ENCODE measurements at places on chromosomes 2 and 18.
A peak's percentile ranks its signal among the peaks of the same experiment; 100 is the strongest.

DNA sequence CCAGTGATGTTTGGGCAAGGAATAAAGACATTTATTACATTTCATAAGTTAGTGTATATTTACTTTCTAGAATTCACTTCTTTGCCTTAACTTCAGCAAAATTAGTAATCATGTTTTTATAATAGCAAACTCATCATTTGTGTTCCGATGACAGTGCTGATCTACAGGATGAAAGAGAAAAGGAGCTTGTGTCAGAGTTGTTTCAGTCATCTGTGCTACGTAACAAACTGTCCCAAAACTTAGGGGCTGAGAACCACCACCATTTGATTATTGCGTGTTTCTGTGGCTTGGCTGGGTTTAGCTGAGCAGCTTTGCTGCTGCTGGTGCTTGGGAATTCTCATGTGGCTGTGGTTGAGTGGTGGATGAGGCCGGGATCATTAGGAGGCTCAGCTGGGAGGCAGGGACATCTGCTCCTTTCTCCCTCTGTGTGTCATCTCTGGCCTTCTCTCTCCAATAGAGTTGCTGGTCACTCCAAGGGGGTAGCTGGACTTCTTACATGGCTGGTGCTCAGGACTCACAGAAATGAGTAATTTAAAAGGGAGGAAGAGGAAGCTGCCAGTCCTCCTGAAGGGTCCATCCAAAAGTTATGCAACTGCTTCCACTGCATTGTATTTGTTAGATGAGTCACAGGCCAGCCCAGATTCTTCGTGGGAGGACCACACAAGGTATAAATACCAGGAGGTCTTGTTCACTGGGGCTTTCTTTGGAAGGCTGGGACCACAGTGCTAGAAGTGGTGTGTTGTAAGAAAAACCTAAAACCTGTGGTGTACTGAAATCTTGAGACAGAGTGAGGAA is 43.4 kb upstream of the HAAO start:
- DNase-seq: peak; percentile 93

DNA sequence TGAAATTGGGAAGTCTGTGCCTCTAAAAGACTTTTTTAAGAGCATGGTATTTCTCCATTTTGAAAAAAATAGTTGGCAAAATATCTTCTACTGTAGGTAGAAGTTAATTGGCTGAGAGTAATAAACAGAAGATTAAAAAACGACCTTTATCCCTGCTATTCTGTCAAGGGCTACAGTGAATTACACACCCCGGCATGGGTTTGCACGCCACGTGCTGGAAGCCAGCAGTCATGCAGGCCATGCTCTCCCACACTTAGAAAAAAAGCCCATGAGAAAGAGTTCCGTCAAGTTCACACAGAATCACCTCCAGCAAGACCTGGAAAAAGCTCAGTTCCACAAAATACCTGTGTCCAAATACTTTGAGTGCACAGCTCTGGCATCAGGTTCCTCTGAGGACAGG is 26.8 kb downstream of the FAM110C start:
- DNase-seq: no peak

- DNase-seq: no peak
Observed at GRCh38 chr18:22398464-22398863, 19.3 kb downstream of the CTAGE1 start.

DNA sequence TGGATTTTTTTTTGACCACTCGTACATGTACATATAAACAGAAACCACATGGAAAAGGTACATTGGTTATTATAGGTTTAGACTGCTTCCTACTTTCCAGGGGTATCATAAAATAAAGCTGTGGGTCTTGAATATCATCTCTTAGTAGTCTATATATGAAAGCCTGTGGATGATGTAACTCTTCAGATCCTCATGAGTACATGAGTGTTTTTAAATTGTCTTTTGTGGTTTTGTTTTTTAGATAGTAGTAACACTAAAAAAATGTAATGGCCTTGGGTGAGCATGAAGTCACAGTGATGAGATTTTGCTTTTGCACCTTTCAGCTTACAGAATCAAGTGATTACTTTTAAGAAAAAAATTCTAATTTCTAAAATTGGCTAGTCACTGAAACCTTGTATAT is 80.2 kb downstream of the RAB3GAP1 start:
- DNase-seq: no peak

DNA sequence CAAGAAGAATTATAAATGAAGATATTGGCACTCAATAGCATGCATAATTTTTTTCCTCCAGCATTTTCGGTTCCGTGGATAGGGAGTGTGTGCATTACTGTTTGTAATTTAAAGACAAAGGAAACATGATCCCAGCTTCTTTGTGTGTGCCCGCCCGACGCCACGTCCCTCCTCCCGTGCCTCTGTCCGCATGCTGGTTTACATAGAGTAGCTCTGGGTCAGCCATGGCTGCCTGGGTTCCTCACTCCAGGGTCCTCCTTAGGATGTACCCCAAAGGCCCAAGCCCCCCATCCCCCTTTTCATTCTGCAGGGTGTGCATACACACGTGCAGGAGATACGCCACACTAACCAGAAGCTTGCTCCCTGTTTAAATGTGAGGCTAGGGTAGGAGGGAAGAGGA is 214.7 kb downstream of the KLHL29 start:
- no peak for DNase-seq

DNA sequence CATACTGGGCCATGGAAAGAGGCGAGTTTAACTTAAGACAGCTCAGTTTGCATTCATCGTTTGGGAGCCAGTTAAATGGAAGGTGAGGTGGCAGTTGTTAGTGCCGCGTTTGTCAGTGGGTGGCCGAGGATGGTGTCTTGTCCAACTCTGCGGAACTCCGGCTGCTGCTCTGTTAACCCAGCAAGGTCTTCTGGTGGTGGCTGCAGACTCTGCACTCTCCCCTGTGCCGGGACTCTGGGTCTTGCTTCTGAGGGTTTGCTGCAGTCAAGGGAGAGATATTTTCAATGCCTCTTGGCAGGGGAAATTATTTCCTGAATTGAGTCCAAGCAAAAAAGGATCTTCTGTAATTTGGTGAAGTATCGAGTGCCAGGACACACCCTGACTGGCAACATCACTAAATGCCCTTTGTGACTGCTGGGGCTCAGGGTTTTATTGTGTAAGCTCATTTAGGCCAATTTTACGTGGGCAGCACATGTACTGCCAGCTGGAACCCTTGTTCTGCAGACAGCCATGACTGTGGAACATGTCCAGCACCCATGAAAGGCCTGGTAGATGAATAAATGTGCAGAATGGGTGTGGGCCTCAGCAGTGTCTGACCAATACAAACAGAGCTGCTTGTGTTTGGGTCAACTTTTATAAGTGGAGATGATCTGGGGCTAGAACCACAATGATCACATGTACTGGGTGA is 58.1 kb downstream of the IL1R2 start:
- no peak for DNase-seq

- DNase-seq: peak; percentile 44
Observed at GRCh38 chr2:75640621-75641121, 5.9 kb upstream of the MRPL19 start.

DNA sequence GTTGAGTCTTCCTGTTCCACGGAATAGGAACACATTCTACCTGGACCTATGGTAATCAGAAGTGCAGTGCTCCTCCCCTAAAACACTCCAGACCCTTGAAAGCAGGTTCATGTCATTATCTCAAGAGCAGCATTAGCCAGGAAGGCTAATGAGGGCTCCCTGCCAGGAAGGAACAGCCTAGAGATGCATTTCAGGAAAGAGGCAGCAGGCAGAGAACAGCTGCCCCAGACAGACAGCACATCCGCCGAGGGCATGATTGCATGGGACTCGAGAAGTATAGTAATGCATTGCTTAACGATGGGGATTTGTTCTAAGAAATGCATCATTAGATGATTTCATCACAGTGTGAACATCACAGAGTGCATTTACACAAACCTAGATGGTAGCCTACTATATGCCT is 171.5 kb downstream of the ALK start:
- DNase-seq: no peak

DNA sequence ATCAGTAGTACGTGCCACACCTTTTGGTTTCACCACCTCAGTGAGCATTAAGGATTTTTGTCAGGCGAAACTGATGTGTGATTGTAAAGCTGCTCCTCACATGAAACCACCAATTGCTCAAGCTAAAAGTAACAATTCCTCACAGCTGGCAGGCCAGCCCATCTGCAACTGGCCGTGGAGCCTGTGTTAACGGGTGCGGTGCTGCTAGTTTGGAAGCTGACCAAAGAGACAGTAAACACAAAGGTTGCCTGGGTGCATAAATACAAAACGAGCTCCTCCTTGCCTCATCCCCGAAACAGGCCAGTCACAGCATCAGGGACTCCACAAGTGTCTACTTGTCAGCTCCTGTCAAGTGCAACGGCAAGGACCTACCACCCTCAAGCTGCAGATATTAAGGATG is 32.0 kb downstream of the LGALSL start:
- no peak for DNase-seq

- DNase-seq: no peak
Observed at GRCh38 chr2:169495310-169495928, 14.1 kb upstream of the KLHL41 start.

GRCh38 chr2:43022896-43023295 is 203.5 kb downstream of the ZFP36L2 start:
- DNase-seq: no peak

DNA sequence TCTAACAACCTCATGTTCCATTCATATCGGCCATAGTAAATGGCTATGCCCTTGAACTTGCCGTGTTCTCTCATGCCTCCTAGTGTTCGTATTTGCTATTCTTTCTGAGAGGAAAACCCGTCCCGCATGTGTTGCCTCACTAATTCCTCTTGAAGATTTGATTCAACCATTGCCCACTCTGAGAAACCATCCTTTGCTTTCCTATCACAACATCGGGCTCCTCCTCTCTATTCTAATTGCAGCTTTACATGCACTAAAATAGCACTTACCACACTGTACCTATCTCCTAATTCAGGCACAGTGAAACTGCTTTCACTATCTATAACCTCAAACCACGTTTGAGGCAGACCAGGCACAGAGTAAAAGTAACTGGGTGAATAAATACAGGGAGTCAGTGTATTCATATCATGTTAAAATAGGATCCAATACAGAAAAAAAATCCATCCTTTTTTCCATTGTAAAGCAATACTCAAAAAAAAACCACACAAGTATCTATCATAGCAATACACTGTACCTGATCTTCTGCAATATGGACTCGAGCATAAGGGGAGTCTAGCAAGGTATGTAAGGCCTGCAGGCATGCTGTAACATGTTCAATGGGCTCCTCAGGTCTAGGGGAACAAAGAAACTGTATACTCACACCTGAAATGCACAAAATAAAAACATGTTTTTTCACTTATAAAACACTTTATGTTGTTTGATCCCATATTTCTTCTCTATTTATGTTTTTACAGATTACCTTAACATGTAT is 39.0 kb upstream of the STRN start:
- DNase-seq: no peak

GRCh38 chr2:63755216-63755615 is 86.5 kb upstream of the UGP2 start:
- DNase-seq: no peak

GRCh38 chr2:6653281-6653750 is 212.4 kb downstream of the CMPK2 start:
- no peak for DNase-seq

DNA sequence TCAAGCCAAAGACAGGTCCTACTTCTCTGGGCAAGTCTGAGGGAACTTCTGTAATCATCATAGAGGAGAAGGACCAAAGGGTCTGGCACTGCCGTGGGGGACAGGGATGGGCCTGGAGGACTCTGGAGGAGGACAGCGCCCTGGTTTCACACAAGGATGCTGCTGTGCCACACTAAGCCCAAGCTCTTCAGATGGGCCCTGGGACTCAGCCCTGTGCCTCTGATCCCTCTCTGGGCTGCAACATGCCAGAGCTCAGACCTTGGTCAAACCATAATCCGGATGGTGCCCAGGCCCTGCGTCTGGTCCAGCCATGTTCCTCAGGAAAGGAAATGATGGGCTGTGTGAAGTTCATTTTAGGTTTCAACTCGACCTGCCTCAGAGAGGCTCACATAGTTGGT is 222.0 kb upstream of the COPS8 start:
- DNase-seq: no peak

DNA sequence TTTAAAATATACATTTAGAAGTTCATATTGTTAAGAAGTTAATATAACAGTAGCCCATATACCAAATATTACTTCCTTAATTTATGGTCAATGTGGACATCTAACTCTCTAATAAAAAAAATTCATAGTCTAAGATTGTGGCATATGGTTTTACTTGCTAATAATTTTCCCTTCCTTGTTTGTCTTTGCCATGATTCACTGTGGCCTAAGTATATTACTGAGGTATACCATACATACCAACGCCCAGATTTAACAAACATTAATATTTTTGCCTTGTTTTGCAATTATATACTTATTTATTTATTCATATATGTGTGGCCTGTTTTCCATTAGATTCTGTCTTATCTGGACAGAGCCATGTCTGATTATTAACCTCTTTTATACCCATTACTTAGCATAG is 54.6 kb upstream of the CCDC150 start:
- DNase-seq: no peak

- no peak for DNase-seq
Observed at GRCh38 chr2:222055328-222055727, 243.5 kb downstream of the PAX3 start.

DNA sequence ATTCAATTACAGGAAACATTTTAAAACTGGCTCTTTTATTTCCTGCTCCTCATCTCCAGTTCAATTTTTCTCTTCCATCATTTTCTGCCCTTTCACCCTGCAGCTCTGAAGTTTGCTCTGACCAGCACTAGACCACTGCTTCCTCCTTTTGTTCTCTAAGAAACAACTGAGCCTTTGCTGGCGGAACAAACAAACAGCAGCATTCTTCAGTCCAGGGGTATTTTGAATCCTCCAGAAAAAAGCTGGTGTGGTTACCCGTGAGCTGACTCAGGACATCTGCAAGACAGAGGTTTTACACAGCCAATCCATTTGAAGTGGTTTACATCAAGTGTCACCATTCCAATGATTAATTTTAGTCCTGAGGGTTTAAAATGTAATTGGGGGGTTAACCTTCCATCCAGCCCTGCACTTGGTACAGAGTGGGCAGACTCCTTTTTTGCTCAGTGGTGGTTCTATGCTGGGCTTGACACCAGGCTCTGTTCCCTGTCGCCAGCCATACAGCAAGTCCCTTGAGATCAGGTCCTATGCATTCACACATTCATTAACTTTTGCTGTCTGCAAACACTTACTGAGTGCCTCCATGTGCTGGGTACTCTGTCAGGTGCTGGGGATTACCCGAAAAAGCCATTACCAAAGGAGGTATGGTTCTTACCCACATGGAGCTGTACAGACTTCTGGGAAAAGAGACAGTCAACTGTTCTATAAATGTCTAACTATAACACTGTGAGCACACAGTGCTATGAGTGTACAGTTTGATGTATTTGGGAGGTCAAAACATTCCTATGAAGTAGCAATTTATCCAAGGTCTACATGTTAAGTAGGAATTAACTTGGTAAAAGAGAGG is 909.4 kb upstream of the GYPC start:
- DNase-seq: no peak

Data from RCC 7860 (cell line).